Spinal cord (tissue), 10 donors: ENCODE measurements at places on chromosomes 1 and 21.
A peak's percentile ranks its signal among the peaks of the same experiment; 100 is the strongest.

- peaks cover 39% of the 10 kb centered on the region for H3K4me1 ChIP-seq
- peak overlapping the region; percentile 84 for H3K4me3 ChIP-seq
- no peaks in the 10 kb centered on the region for H3K27me3 ChIP-seq
- peaks cover 46% of the 10 kb centered on the region for H3K36me3 ChIP-seq
These were observed 685 bp downstream of the CRTC2 start for GRCh38 chr1:153957744-153958110.

DNA sequence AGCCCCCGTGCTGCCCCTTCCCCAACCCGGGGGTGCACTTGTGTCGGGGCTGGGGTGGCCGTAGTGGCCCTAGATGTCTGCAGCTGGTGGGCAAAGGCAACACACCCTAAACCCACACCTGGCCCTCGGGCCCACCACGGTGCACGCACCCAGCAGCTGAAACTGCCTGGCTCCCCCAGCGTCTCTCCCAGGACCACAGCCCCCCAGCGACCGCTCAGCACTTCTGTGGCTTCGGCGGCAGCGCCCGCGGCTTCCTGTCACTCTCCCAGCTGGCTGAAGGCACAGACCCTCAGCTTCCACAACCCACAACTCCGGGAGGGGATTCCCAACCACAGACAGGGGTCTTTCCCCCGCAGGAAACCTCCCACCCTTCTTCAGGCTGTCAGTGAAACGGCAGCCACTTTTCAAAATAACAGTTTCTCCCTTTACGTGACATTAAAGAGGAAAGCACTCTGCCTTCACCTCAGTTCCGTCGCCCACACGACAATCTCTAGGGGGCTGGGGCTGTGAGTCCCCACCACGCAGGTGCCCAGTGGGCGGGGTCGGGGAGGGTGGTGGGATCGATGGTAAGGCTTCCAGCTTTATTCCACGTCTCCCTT, 40.7 kb upstream of the COL6A2 start:
- DNase-seq: no peak
- H3K27me3 ChIP-seq: peaks cover 3% of the 10 kb centered on the region
- peaks cover 19% of the 10 kb centered on the region for H3K4me1 ChIP-seq
- no peak overlapping the region for H3K4me3 ChIP-seq
- H3K36me3 ChIP-seq: no peaks in the 10 kb centered on the region
- no peak overlapping the region for H3K27ac ChIP-seq

DNA sequence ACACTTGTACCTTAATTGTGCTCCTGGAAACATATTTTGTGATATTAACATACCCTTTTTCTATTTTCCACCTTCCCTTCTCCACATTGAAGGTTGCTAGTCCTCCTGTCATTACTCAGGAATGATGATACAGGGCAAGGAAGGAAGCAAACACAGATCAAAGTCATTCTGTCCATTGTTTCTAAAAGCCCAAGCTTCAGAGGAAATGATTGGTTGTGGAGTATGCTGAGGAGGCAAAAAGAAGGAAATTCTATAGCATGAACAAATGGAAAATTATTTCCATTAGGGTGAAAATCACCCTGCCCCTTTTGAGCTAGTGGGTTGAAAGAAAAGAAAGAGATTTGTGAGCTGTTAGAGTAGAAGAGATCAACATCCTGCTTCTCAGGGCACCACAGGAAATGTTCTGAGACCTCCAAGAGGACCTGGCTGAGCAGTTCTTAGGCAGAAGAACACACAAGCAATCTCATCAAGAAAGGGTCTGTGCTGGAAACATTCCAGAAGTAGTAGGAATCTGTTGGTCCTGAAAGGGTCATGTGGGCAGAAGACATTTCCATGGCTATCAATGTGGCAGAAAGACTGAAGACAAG, 29.0 kb upstream of the PRRX1 start:
- no peaks in the 10 kb centered on the region for H3K27me3 ChIP-seq
- H3K27ac ChIP-seq: no peak overlapping the region
- no peaks in the 10 kb centered on the region for H3K4me1 ChIP-seq
- no peaks in the 10 kb centered on the region for H3K36me3 ChIP-seq

DNA sequence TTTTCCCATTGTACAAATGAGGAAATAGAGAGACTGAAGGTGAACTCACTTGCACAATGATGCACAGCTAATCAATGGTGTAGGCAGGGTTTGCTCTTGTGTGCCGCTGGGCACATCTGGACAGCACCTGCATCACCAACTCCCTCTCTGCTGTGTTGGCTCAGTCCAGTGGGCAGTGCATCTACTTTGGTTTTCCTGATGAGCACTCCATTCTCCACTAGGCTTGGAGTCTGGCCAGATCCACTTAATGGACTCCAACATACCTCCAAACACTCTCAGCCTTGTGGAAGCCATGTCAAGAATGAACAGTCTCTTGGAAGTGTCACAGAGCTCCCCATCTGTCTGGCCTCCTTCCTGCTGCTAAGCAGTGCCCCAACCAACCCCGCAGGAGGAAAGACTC, 152.2 kb downstream of the HIVEP3 start:
- no peak for DNase-seq
- H3K27me3 ChIP-seq: no peaks in the 10 kb centered on the region
- no peak overlapping the region for H3K4me3 ChIP-seq
- no peaks in the 10 kb centered on the region for H3K36me3 ChIP-seq
- H3K27ac ChIP-seq: no peak overlapping the region

GRCh38 chr1:219550201-219550600, 62.7 kb downstream of the ZC3H11B start:
- H3K27ac ChIP-seq: no peak overlapping the region
- H3K27me3 ChIP-seq: no peaks in the 10 kb centered on the region
- DNase-seq: no peak
- no peaks in the 10 kb centered on the region for H3K36me3 ChIP-seq
- H3K4me3 ChIP-seq: no peak overlapping the region

DNA sequence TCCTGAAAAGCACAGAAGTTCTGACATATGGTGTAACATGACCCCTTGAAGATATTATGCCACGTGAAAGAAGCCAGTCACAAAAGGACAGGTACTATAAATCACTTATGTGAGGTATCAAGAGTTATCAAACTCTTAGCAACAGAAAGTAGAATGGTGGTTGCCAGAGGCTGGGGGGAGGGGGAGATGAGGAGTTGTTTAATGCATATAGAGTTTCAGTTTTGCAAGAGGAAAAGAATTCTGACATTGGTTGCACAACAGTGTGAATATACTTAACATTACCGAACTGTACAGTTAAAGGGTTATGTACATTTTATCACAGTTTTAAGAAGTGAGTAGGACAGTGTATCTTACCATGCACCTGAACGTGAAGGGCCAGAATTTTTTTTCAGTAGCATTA, 80.0 kb downstream of the USP25 start:
- H3K4me3 ChIP-seq: no peak overlapping the region
- DNase-seq: no peak
- H3K27ac ChIP-seq: no peak overlapping the region
- H3K27me3 ChIP-seq: no peaks in the 10 kb centered on the region
- H3K4me1 ChIP-seq: no peaks in the 10 kb centered on the region

DNA sequence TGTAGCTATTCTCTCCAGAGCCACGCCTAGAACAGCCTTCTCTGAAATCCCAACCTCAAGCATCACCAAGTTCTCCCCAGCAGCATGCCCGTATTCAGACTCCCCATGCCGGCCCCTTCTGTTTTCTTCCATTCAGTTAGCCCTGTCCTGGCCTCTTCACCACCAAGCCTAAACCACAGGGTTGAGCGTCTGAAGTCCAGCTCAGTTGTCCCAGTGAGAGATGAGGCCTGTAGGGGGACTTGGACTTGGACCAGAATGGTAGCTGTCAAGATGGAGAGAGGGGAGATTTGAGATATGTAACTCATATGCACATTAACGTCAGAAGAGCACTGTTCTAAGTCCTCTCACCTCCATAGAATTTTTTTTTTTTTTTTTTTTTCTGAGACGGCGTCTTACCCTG, 5.5 kb upstream of the TMEM54 start:
- DNase-seq: no peak
- peaks cover 6% of the 10 kb centered on the region for H3K27me3 ChIP-seq

DNA sequence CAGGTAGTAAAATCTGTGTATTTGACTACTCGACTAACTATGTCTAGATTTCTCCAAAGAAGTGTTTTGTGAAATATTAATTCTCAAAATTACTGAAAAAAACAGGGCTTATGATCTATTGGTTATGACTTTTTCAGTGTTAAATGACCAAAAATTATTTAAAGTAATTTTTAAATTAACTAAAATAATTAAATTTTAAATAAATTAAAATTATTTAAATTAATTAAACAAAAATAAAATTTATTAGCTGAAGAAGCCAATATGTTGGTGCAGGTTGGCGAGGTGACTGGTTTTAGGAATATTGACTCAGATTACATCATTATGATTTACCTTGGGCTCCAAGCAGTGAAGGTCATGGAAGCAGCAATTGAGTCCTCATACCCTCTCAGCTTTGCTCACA, 483.2 kb downstream of the PTPRC start:
- no peaks in the 10 kb centered on the region for H3K36me3 ChIP-seq
- DNase-seq: no peak
- H3K27me3 ChIP-seq: no peaks in the 10 kb centered on the region
- H3K27ac ChIP-seq: no peak overlapping the region
- no peaks in the 10 kb centered on the region for H3K4me1 ChIP-seq

- no peak overlapping the region for H3K4me3 ChIP-seq
- H3K36me3 ChIP-seq: no peaks in the 10 kb centered on the region
- no peaks in the 10 kb centered on the region for H3K4me1 ChIP-seq
- no peak for DNase-seq
These were observed 14.1 kb downstream of the COP1 start for GRCh38 chr1:176193023-176193422.

- no peaks in the 10 kb centered on the region for H3K36me3 ChIP-seq
- H3K27ac ChIP-seq: no peak overlapping the region
- no peaks in the 10 kb centered on the region for H3K27me3 ChIP-seq
- H3K4me3 ChIP-seq: no peak overlapping the region
- no peak for DNase-seq
These were observed 24.8 kb upstream of the RGL1 start for GRCh38 chr1:183780159-183780558.

DNA sequence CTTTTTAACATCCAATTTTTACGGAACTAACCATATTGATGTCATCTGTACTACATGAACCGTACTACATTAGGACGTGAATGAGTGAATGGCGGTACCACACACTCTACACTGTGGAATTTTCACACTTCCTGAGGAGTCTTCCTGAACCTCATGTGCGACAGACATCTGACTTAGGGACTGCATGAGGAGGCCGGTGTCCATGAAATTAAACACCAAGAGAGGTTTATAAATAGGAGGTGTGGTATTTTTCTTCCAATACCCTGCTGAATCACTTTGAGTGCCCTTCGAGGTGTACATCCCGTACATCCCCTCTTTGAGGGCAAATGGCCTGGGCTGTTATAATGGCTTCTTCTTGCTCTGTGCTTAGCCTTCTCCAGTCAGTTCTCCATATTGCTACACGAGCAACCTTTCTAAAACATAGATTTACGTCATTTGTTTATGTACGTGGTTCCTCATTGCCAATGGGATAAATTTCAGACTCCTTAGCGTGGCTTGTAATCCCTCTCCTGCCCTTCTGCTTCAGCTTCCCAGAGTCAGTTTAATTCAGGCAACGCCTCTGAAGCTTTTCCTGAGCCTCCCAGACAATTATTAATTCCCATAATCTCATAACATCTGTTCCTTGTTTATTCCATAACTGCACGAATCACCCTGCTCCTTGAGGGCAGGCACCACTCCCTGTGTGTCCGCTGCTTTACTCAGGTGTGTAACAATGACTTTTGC, 9.4 kb downstream of the ST3GAL3 start:
- H3K27me3 ChIP-seq: no peaks in the 10 kb centered on the region
- DNase-seq: no peak
- H3K4me3 ChIP-seq: no peak overlapping the region
- H3K36me3 ChIP-seq: peaks cover 3% of the 10 kb centered on the region
- no peaks in the 10 kb centered on the region for H3K4me1 ChIP-seq

DNA sequence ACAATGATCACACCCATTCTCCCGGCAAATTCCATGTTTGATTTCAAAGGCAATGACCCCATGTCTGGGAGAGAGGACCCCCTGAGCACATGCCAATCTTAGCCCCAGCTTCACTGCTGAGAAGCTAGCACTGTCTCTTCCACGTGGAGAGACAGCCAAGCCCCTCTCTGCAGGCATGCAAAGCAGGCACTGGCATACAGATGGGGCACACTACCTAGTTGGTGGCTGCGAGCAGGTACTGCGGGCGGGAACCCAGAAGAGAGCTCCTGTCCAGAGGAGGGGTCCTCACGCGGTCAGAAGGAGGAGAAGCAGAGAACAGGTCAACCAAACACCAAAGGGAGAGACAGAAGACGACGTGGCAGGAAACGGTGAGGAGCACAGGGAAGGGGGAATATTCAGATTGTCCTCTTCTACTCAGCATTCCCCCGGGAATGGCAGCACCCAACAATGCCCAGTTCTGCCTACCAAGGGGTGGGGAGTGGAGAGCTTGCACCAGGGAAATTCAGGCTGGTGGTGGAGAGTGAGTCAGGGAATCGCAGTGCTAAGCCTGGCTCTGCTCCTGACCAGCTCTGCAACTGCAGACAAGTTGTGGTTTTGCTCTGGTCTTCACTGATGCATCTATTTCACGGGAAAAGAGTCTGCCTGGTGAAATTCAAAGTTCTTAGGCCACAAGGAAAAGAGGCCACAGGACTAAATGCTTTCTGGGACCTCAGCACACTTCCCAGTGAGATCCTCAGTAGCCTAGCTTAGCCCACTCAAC, 48.1 kb upstream of the GOLT1A start:
- no peaks in the 10 kb centered on the region for H3K27me3 ChIP-seq
- DNase-seq: no peak
- peaks cover 59% of the 10 kb centered on the region for H3K4me1 ChIP-seq
- no peak overlapping the region for H3K27ac ChIP-seq
- H3K4me3 ChIP-seq: no peak overlapping the region
- peaks cover 68% of the 10 kb centered on the region for H3K36me3 ChIP-seq

DNA sequence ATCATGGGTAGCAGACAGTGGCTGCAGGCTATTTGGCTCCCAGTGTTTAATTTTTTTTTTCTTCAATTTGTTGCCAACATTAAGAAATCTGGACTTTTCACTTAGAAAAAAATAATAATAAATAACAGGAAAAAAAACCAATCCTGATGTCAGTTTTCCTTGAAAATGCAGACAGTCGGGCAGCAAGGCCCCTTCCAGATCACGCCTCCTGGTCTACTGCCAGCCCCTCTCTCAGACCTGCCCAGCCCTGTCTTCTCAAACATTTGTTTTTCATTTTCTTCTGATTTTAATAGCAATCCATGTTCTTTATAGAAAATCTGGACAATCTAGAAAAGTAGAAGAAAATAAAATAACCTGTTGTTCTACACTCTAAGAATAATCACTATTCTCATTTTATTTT, 15.5 kb downstream of the IFNGR2 start:
- H3K27ac ChIP-seq: no peak overlapping the region
- no peak overlapping the region for H3K4me3 ChIP-seq
- peak; percentile 26 for DNase-seq
- no peaks in the 10 kb centered on the region for H3K4me1 ChIP-seq

GRCh38 chr1:90504509-90504908, 212.6 kb downstream of the BARHL2 start:
- H3K4me3 ChIP-seq: no peak overlapping the region
- no peak for DNase-seq
- H3K27me3 ChIP-seq: no peaks in the 10 kb centered on the region
- no peaks in the 10 kb centered on the region for H3K36me3 ChIP-seq

- H3K27me3 ChIP-seq: no peaks in the 10 kb centered on the region
- DNase-seq: no peak
- H3K4me1 ChIP-seq: no peaks in the 10 kb centered on the region
- H3K4me3 ChIP-seq: no peak overlapping the region
- H3K27ac ChIP-seq: no peak overlapping the region
These were observed 24.2 kb downstream of the NCF2 start for GRCh38 chr1:183566026-183566425.
